Right hindlimb (tissue), 1 donor: ENCODE measurements at places on chromosomes 6 and 20.

DNA sequence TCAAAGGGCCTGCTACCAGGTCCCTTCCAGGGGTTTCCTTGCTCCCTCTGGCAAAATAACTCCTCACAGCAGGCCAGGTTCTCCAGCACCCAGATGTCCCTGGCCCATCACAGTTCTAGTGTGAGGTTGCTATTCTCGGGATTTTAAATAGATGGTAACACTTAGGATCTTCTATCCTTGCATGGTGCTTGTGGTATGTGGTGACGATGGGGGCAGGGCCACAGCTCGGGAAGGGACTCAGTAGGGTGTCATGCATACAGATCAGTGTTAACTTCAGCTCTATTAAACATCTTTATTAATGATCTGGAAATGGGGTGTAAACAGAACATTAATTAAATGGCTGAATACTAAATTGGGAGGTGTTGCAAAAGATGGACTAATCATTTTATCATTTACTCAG lies 323.8 kb downstream of the QKI start:
- no peak for DNase-seq

DNA sequence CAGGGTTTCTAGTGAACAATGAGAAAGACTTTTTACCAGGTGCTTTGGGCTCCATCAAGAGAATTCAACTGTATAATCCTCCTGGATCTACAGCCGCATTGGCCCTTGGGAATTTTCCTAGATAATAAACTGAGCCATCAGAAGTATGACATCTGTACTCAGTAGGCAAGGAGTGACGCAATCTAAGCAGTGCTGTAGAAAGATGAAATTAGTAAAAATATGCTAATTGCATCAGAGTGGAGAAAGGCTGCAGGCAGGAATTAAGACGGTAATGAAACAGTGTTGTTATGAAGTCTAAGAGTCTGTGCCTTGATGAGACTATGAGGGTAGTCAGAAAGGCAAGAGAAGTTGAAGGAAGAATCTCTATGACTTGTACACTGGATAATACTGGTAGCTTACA lies 507.9 kb upstream of the SOX4 start:
- no peak for DNase-seq

DNA sequence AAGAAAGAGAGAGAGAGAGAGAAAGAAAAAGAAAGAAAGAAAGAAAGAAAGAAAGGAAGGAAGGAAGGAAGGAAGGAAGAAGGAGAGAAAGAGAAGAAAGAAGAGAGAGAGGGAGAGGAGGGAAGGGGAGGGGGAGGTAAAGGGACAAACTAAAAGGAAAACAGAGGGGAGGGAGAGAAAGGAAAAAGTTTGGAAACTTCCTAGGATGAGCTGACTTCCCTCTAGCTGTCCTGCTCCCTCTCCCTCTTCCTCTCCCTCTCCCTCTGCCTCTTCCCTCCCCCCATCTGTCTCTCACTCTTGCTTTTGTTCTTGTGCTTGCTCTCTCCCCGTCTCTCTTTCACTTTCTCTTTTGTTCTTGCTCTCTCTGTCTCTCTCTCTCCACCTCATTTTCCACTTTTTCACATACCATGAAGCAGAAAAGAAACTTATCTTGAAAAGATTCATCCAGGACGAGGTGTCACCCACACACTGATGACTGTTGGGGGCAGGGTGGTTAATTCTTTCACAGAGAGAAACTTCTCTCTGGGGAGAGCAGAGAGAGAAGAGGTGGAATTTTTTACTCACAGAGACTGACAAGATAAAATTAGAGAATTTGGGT lies 56.4 kb upstream of the DUSP22 start:
- DNase-seq: no peak

DNA sequence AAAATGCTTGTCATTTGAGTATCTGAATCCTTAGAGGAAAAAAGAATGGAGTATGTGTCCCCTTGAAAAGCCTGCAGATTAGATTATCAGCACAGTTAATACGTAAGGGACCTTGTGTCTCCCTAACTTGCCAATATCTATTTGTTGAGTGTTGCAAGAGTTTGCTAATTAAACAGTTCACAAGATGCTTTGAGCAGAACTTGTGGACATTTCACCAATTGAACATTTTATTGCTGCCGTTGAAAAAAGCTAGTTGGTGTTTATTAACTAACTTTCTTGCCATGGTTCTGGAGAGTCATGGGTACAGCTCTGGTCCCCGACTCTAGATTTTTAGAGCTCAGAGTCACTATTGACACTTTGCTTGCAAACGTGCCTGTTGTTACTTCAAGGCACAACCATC lies 30.6 kb upstream of the PRDM1 start:
- DNase-seq: no peak

GRCh38 chr20:31693987-31694661 lies 28.5 kb downstream of the BCL2L1 start:
- DNase-seq: peak; percentile 48

- no peak for DNase-seq
Observed at GRCh38 chr20:11569163-11569562, 348.5 kb upstream of the BTBD3 start.

DNA sequence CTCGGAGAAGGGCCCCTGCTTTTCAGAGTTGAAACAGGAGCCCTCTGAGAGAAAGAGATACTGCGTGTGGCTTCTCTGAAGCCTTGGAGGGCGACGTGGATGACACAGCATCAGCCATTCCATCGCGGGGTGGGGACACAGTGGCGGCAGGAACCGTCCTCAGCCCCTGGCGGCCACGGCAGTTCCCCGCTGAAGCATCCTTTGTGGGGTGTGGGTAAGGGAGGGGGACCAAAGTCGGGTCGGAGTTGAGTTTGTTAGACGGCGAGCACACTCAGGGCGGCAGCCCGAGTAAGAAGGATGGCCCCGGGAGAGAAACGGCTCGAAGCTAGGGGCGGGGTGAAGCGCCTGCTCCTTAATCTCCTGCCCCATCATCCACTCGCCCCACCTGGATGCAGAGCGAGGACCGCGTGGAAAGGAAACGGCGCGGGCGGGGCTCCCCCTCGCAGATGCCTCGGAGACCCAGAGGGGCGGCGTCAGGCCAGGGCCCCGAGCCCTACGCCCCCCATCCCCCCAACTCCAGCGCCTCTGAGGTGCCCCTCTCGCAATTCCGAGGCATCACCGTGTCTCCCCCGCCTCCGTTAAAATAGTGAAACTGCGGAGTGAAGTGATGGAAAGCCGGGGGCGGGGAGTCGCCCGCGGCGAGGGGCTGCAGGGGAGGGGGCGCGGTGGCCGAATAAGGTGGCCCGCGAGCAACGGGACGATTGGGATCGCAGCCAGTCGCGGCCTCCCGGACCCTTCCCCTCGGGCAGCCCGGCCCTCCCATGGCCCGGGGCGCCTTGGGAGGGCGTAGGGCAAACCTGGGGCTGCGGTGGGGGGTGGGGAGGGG lies 796 bp upstream of the RREB1 start:
- DNase-seq: peak; percentile 51

DNA sequence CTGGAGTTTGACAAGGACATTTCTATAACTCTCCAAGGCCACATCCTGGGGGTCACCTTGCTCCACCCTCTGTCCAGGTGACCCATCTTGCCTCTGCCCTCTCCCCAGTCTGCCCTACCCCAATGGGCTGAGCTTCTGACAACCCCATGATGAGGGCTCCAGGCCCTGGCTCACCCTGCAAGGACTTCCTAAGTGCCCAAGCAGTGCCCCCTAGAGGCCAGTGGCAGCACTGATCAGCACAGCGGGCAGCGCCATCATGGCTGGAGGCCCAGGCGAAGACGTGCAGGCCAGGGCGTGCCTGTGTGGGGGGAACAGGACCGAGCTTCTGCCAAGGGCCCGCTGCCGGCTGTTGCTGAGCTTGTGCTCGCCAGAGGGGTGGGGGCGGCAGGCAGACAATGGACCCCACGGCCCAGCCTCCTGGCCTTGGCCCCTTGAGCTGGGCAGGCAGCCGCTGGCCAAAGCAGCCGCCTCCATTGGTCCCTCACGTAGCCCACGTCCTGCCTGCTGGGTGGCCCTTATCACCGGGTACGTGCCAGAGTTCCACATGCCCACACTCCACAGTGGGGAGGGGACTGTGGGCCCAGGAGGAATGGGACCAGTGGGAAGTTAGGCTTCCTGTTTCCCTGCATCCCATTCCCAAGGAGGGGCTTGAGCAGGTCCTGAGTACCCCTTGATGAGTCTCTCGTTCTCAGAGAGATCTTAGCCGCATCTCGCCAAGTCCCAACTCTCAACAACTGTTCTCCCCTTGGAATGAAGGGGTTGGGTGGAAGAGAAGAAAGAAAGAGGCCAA lies 64.3 kb downstream of the MRPL14 start:
- DNase-seq: no peak

GRCh38 chr20:50276119-50277063 lies 85.8 kb downstream of the CEBPB start:
- no peak for DNase-seq

DNA sequence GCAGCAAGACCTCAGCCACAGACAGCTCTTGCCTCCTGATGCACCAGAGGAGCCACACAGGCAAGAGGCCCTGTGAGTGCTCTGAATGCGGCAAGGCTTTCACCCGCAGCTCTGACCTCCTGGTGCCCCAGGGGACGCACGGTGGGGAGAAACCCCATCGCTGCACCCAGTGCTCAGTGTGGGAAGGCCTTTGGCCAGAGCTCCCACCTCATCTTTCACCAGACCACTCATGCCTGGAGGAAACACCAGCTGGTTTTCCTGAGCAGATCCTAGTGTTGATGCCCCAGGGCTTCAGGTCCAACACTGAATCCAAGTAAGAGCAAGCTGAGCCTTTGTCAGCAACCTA lies 37.0 kb upstream of the XRN2 start:
- DNase-seq: no peak

GRCh38 chr20:41232973-41233926 lies 84.3 kb downstream of the ZHX3 start:
- no peak for DNase-seq

DNA sequence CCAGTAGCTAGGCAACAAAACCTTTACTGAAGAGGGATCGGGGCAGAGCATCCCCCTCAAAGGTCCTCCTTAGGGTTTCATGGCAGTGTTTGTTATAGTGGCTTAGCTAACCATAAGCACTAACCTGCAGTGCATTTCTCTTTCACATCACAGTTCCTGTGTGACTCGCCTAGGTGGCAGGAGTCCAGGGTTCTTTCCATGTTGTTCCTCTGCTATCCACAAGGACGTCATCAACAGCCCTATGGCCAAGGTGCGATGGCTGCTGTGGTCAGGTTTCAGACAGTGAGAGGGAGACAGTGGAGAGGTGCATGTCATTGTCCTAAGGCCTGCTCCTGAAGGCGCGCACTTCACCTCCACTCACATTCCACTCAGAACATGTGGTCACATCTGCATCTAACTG lies 38.8 kb upstream of the FOXA2 start:
- no peak for DNase-seq

DNA sequence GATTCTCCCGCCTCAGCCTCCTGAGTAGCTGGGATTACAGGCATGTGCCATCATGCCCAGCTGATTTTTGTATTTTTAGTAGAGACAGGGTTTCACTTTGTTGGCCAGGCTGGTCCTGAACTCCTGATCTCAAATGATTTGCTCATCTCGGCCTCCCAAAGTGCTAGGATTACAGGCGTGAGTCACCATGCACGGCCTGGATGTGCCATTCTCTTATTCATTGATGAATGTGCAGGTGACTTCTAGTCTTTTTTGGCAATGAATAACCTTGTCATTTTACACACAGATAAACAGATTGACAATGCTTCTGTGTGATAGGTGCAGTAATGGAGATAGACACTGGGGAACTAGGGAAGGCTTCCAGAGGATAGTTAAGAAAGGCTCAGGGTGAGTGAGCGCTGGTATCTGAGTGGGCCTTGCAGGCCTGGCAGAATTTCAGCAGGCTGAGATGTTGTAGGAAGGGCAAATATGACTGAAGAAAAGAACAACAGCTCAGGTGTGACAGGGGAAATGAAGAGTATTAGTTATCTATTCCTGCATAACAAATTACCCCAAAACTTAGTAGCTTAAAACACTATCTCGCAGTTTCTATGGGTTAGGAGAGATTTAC lies 23.3 kb downstream of the PPARD start:
- no peak for DNase-seq

GRCh38 chr6:167127785-167128531 lies 5.1 kb downstream of the CCR6 start:
- no peak for DNase-seq

- DNase-seq: no peak
Observed at GRCh38 chr6:46287681-46288080, 116.9 kb upstream of the ENPP5 start.

- no peak for DNase-seq
Observed at GRCh38 chr6:26754212-26754611, 94.7 kb upstream of the ZNF322 start.

DNA sequence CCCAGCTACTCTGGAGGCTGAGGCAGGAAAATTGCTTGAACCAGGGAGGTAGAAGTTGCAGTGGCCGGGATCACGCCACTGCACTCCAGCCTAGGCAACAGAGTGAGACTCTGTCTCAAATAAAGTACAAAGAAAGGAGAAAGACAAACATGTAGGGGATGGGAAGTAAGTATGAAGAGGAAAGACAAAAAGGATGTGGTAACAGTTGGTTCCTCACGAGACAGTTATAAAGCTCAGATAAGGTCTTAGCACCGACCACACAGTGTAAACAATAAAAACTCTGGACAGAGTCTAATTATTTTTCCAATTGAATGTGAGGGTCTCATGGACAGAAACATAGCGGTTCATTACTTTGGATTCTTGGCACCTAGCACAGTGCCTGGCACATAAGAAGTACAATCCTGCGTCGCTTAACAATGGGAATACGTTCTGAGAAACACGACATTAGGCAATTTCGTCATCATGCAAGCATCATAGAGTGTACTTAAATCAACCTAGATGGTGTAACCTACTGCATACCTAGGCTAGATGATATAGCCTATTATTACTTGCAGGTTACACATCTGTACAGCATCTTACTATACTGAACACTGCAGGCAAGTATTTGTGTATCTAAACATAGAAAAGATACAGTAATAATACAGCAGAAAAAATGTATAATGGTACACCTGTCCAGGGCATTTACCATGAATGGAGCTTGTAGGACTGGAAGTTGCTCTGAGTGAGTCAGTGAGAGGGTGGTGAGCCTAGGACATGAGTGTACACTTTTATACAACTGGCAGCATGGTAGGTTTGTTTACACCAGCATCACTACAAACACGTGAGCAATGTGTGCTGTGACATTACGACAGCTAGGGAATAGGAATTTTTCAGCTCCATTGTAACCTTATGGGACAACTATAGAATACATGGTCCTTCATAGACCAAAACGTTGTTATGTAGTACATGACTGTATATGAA lies 38.2 kb downstream of the MBOAT1 start:
- DNase-seq: no peak

GRCh38 chr6:125780540-125781313 lies 10.0 kb upstream of the NCOA7 start:
- peak; percentile 70 for DNase-seq

GRCh38 chr6:142290851-142291250 lies 11.0 kb upstream of the ADGRG6 start:
- DNase-seq: no peak
